Posterior cingulate gyrus (tissue), 11 donors: ENCODE measurements at places on chromosomes 13 and 19.

DNA sequence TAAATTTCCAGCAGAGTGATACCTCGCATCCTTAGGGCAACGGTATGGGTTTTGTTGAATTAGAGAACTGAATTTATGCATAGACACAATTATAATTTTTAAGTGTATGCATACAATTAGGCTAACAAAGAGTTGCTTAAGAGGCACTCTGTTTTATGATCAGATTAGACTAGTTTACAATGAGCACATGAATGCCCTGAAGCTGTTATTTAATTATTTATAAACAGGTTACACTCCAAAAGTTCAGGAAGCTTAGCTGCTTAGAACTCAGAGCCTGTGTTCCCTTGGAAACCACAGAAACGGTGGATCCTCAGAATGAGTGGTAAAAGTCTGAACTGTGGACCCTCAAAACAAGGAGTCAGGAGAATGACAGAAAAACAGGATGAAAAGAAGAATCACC, 72.5 kb upstream of the FBXL3 start:
- DNase-seq, result no peak

GRCh38 chr13:41495044-41495443, 37.7 kb downstream of the RGCC start:
- no peak for DNase-seq

DNA sequence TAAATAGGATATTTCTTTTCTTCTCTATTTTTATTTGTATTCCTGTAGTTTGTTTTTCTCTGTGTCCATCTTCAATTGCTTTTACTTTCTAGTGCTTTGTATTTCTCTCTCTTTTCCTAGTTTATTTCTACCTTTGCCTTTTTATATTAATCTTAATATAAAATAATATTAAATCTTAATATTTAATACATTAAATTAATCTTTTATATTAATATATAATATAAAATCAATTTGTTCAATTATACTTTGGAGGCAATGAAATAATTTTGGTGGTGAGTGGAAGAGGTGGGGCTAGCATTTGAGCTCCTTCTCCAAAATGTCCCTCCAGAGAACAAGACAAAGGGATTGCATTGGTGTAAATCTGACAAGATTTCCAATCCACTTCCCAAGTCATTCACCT, 6.3 kb upstream of the CPB2 start:
- no peak for DNase-seq

DNA sequence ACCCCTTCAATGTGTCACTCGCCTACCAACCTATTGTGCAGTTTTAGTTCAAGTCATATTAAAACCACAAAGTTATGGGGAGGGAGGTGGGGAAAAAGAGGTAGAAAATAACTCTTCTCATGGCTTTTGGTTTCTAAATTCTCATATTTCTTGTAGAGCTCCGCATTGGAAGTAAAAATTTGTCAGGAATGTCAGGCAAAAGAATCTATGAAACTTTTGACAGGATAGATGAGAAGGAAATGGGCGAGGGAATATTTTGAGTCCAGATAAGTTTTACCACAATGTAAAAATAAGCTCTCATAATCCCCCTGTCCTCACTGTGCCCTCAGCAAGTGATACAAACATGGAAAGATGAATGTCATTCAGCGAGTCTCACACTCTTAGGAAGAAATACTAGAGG, 270.4 kb downstream of the DLEU7 start:
- DNase-seq, result no peak
